H1 (cell line): ENCODE measurements at places on chromosomes 6 and 20. TPM values are rescaled to one million over a fixed set of nuclear protein-coding genes. Genes with fewer than 3 reads are reported as not detected.

NPEPL1 gene
- 26.7 and 26.8 TPM in 2 replicates for total RNA-seq

BPIFB2 gene
- not detected in 2 replicates for total RNA-seq

OXT gene
- not detected in 2 replicates for total RNA-seq

TSPYL4 gene
- 22.6 and 23.3 TPM in 2 replicates for total RNA-seq

ERVFRD-1 gene
- total RNA-seq, result not detected in 2 replicates

UBD gene
- total RNA-seq, result not detected in 2 replicates

EBF4 gene
- total RNA-seq, result 1.2 and 1.6 TPM in 2 replicates

SEMG1 gene
- total RNA-seq, result 4.5 and 5.8 TPM in 2 replicates

IL17A gene
- total RNA-seq, result not detected in 2 replicates

B3GAT2 gene
- total RNA-seq, result 1.8 and 1.9 TPM in 2 replicates

E2F1 gene
- 35.3 and 35.8 TPM in 2 replicates for total RNA-seq

CAP2 gene
- total RNA-seq, result 8.2 and 10.0 TPM in 2 replicates

PSMG4 gene
- 40.6 and 45.6 TPM in 2 replicates for total RNA-seq

DNA sequence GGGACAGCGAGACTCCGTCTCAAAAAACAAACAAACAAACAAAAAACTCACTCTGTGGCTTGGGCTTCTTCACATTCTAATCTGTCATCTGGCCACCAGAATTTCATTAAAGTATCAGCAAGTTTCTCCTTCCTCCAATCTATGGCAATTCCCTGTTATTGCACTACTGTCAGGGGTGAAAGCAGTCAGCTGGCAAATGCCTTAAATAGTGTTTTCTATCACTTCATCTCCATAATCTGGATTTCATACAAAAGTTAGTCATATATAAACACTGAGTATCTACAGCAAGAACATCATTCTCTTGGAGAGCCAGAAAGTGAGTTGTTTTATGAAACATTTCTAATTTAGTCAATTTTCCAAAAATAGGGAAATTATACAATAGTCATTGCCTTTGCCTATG, 56.1 kb downstream of the PHACTR3 start:
- no peak for DNase-seq

- no peak for DNase-seq
Measured at GRCh38 chr20:36645998-36646397, at the start of gene SLA2. Gene SLA2, minus strand, starts transcription at chr20:36646196. Its CDS starts 4,861 bp downstream, at chr20:36641335.

DNA sequence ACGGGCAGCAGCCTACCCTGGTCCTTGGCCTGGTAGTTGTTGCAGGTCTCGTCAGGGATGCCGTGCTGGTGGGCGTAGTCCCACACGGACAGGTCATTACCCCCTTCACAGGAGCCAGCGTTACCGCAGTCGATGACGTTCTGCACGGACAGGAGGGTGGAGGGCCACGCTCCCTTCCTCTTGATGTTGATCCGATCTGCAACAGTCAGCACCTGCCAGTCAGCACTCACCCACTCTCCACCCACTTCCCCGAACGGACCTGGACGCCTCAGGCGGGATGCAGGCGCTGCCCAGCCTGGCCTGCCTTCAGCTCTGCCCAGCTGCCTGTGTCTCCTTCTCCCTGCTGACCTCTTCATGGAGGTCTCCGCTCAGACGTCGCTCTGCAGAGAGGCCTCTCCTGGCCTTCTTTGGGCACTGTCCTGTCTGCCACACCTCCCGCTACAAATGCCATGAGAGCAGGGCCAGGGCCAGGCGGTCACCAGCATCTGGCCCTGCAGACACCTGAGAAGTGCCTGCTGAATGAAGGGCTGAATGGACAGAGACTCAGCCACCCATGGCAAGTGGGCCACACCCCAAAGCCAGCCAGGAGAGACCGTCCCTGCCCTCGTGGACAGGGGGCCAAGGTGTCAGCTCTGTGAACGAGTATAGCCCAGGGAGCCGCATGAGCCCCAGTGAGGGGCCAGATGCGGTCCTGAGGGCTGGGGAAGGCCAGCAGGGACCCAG, 5.4 kb downstream of the CTSZ start:
- DNase-seq, result no peak

DNA sequence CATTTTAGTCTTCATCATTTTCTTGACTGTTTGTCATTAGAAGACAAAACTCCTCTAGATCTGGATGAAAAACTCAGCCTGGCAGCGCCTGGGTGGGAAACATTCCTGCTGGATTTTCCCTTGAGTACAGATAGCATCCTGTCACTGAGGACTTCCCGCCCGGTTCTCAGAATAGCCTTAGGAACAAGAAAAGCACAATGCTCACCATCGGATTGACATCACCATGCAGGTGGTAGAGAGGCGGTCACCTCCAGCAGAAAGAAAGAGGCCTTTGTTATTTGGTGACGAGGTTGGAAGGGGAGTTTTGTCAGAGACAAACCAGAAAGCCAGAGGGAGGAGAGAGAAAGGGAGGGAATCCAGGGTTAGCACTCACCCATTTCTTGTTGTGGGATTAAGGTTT, 39.8 kb downstream of the KIF25 start:
- DNase-seq, result no peak

- DNase-seq, result no peak
Measured at GRCh38 chr6:21208081-21208795, 385.3 kb upstream of the SOX4 start.

DNA sequence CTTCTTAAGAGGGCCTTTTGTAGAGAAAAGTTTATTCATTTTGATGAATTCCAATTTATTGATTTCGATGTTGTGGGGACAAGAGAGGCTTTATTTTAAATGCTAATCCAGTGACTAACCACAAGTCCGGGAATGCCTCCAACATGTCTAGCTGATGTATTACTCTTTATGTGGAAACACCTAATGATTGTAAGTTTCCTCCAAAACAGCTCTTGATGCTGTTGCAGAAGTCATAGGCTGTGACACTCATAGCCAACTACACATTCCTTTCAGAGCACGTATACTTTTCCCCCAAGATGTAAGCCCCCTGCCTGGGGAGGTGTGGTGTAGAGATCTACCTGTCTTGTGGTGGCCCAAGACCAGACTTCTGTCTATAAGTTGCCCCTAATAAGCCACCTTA, 61.3 kb upstream of the RNF24 start:
- no peak for DNase-seq

GRCh38 chr6:113281014-113281413, 576.1 kb upstream of the MARCKS start:
- no peak for DNase-seq

- DNase-seq, result no peak
Measured at GRCh38 chr6:36780442-36781177, 58.6 kb downstream of the CPNE5 start.

DNA sequence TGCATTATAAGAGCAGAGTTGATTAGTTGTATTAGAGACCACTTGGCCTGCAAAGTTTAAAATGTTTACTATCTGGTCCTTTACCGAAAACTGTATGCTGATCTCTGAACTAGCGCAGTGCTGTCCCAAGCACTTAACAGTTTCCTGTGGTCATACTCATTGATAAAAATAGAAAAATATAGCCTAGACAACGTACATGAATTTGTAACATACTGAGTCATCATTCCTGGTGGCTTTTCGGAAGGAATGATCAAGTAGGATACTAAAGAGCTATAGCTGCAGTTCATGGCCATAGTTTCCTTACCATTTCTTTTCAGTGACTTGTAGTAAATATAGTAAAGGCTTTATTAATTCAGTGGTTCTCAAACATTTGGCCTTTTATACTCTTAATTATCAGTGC, 18.4 kb downstream of the TTK start:
- DNase-seq, result no peak

DNA sequence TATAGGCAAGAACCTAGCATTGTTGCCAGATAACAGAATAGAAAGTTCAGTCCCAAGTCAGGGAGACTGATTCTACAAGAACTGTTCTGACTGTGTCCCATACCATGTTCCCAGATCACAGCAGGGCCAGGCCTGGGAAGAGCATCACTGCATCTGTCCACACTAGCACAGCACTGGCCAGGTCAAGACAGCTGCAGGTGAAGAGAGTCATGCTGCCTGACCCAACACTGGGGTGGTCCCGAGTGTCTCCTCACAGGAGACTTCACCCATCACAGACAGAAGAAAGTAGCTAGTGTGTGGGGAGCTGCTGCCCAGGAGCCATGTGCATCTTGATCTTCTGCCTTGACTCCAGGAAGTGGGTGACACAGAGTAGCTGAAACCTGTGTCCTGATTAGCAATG, 1.3 kb upstream of the CST9L start:
- no peak for DNase-seq

DNA sequence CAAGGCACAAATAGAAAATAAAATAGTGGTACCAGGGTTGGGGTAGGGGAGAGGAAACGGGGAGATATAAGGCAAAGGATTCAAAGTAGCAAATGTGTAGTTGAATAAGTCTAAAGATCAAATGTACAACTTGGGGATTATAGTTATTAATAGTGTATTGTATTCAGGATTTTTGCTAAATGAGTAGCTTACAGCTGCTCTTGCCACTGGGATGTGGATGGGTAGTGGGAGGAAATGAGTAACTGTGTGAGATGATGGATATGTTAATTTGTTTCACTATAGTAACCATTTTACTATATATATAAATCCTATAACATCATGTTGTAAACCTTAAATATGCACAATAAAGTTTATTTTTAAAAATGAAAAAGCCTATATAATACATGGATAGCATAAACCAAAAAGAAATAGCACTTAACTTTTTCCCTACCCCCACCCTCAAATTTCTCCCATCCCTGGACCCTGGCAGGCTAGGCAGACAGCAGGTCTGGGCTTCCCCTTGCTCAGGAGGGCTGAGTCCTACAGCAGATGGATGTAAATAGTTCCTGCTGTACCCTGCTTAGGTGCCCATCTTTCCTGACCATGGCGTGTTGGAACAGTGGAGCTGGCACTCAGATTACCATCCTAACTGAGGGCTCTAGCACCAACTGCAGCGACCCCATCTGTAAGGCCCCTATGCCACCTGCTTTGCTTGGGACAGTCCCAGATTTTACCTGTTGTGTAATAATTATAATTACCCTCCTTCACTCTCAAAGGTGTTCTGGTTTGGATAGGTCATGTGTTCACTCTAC, 28.6 kb upstream of the PBOV1 start:
- no peak for DNase-seq

GRCh38 chr20:45944965-45945677, 10.6 kb downstream of the PCIF1 start:
- DNase-seq, result no peak

- DNase-seq, result no peak
Measured at GRCh38 chr20:48817367-48818030, 10.3 kb downstream of the PREX1 start.

DNA sequence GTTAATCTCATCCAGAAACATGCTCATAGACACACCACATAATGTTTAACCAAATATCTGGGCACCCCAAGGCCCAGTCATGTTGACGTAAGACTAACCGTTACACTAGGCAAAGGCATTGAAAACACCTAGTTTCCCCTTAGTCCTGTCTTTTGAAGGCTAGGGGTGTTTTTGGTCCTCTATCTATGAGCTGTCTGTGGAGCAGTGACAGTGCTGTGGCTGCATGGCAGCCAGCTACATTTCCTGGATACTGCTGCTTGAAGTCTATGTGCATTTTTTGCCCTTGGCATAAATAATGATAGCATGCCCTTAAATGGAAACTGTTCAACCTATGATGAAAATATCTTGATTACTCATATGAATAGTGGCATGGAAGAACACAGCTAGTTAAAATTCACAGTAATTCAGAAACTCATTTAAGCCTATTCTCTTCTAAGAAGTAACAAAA, 18.6 kb downstream of the FARS2 start:
- DNase-seq, result no peak

- no peak for DNase-seq
Measured at GRCh38 chr20:41701588-41702348, 83.6 kb upstream of the CHD6 start.

GRCh38 chr6:52645976-52646375, 24.9 kb upstream of the TMEM14A start:
- DNase-seq, result no peak

GRCh38 chr20:3447321-3447720, 23.5 kb upstream of the ATRN start:
- no peak for DNase-seq

GRCh38 chr20:15265581-15266309, 928.3 kb upstream of the FLRT3 start:
- no peak for DNase-seq

GRCh38 chr6:117619178-117619577, 16.9 kb upstream of the GOPC start:
- no peak for DNase-seq

- peak; percentile 17 for DNase-seq
Measured at GRCh38 chr6:70282919-70283461, 19.9 kb downstream of the COL9A1 start.

DNA sequence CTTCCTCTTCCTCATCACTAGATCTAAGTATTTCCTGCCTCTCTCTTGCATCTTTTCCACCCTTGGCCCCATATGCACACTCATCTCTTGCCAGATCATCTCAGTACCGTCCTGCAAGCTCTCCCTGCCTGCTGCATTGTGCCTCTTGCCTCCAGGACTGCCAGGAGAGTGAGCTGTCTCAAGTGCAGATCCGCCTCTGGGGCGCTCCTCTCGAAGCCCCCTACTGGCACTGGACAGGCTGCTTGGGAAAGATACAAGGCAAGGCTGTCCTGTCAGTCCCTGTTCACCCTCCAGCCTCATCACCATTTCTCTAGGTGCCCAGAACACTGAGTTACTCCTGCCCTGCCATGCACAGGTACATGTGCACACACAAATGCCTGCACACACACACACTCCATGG, 10.2 kb downstream of the SYNDIG1 start:
- DNase-seq, result no peak

GRCh38 chr6:1086446-1087153, 225.3 kb upstream of the FOXQ1 start:
- DNase-seq, result no peak

GRCh38 chr6:17865798-17866725, 121.4 kb downstream of the KIF13A start:
- DNase-seq, result peak; percentile 7

GRCh38 chr6:144546807-144547206, 261.7 kb downstream of the UTRN start:
- no peak for DNase-seq

DNA sequence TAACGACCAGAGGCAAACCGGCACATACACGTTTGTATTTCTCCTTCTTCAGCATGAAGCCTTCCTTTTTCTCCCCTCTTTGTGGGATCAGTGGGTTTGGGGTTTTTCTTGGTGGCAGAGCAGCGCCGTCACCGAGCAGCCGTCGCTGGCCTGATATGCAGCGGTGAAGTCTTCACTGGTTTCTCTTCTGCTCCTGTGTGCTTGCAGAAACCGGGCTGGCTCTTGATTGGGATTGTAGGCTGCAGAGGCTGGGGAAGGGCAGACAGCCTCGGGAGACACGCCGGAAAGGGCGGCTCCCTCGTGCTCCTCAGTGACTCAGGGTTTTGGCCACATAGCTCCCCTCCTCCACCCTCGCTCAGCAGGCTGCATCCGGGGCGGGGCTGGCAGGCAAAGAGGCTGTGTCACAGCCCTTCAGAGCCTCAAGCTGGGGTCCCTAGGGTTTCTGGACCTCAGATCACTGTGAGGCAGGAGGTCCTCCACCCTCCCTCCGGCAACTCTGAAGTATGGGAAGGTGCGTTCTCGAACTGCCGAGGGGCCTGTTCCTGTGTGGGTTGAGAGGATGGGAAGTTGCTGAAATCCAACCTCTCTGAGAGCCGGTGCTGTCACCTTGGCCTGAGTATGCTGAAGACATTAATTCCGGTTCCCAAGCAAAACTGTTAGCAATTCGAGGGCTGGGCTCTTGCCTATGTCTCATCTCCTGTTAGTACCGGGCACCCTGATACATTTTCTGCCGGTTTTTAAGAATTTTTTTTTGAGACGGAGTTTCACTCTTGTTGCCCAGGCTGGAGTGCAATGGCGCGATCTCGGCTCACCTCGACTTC, 24.2 kb downstream of the NQO2 start:
- peak; percentile 75 for DNase-seq
